ENCODE measurements at places on chromosomes 4 and X.

DNA sequence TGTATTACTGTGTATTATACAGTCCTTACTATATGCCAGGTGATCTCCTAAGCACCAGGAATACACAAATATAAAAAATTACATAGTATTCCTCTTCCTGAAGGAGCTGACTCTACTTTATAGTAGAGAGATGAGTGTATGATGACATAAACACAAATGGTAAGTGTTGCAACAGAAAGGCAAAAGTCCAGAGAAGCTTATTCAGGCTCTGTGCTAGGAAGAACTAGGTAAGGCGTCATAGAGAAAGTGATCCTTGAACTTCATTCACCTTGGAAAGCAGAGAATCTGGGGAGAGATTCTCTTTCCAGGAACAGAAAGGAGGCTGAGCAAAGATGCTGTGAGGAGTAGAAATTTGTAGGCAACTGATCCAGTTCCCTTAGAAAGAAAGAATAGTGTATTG, 115.0 kb upstream of the KCNIP4 start:
- no peak for DNase-seq

GRCh38 chrX:109553862-109554261, 17.2 kb downstream of the NXT2 start:
- no peak for DNase-seq

DNA sequence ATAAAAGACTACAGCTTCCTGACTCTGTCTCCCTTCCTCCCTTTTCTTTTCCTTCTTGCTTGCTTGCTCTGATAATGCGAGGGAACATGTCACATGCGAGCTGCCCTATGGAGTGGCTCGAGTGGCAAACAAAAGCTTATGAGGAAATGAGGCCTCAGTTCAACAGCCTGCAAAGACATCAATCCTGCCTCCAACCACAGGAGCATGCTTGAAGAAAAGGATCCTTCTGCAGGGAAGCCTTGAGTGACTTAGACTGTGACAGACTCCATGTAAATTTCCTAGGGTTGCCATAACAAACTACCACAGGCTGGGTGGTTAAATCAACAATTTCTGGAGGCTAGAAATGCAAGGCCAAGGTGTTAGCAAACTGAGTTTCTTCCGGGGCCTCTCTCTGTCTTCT, 152.5 kb downstream of the NR3C2 start:
- DNase-seq: no peak

- DNase-seq: no peak
These were observed 15.3 kb downstream of the NOP14 start for GRCh38 chr4:2947926-2948325.

GRCh38 chr4:156298230-156298629, 344.6 kb upstream of the CTSO start:
- no peak for DNase-seq

- DNase-seq: no peak
These were observed 393.0 kb downstream of the PPP1R2C start for GRCh38 chrX:42384956-42385355.

GRCh38 chrX:69508610-69509009, 4.5 kb downstream of the NALF2 start:
- no peak for DNase-seq

DNA sequence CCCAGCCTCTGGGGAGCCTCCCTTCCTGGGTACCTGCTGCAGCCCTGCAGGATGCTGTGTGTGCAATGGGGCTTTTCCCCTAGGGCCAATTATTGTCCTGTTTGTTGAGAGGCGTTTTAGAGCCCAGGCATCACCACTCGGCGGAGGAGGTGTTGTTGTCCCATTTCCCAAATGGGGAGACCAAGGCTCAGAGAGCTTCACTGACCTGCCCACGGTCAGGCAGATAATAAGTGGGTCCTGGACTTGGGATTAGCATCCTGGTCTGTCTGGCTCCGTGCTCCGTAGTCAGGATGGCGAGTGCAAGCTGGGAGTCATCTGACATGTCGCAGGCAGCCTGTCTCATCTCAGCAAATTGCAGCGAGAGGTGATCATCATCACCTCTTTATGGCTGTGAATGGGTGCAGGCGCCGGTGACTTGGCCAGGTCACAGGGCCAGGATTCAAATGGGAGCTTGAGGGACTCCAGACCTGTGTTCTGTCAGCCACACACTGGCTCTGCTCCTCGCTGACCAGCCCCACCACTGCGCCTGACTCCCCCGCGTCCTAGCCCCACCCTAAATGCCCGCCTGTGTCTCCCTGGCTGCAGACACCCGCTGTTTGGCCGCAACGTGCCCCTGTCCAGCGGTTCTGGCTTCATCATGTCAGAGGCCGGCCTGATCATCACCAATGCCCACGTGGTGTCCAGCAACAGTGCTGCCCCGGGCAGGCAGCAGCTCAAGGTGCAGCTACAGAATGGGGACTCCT, 16.6 kb downstream of the HTRA3 start:
- no peak for DNase-seq

DNA sequence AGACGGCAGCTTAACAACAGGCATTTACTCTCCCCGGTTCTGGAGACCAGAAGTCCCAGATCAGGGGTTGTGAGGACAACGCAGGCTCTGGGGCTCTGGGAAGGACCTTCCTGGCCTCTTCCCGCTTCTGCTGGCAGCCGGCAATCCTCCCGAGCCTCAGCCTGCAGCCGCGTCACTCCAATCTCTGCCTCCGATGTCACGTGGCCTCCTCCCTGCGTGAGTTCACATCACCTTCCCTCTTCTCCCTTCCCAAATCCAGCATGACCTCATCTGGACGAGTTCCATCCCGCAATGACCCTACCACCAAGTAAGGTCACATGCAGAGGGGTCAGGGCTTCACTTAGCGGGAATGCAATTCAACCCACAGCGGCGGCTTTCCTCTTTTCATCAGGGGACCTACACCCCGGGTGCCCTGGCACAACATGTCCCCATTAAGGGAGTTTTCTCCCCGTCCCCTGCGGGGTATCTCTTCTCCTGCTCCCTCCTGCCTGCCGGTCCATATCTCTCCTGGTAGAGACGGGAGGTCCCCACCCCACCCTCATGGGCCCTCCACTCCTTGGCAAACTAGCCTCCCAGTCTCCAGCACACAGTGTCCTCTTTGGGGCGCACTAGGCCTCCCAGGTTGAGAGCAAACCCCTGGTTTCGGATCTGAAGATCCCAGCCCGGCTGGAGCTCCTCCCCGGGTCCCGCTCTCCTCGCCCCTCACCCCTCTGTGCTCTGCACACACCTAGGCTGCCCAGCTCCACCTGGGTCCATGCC, 25.5 kb downstream of the ABLIM2 start:
- no peak for DNase-seq

- no peak for DNase-seq
These were observed 6.2 kb upstream of the MOB1B start for GRCh38 chr4:70895811-70896491.

GRCh38 chrX:45324941-45325340, 124.3 kb upstream of the DIPK2B start:
- DNase-seq: no peak

DNA sequence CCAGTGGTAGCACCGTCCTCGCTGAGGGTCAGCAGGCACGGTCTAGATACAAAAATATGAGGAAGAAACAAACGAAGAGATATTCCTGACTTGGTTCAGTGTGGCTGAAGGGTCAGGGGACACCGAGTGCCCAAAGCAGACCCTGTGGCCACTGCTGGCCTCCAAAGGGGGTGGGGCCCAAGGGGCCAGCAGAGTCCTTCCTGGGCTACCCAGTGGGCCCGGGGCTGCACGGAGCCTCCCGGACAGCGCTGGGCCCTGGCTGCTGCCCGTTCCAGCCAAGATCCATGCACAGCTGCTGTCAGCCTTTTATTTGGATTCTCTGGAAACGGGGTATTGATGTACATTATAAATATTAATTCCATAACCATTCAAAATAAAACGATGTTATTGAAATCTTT, 20.4 kb downstream of the NELFA start:
- DNase-seq: no peak

GRCh38 chr4:125772680-125773079, 457.9 kb downstream of the FAT4 start:
- no peak for DNase-seq

DNA sequence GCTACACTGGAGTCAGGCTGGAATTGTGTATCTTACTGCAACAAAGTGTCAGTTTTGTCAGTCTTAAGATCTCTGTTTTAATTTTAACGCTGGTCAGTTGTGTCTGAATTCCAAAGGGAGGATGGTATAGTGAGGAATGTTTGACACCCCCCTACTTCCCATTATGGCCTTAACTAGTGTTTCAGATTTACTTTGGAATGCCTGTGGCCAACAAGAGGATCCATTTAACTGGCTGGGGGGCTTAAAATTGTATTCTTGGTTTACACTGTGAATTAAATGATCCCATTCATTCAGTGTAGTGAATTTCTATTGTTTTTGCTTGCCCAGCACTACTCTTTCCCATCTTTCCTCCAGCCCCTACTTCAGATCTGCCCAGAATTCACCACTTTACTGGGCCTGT, 75.8 kb upstream of the IQCM start:
- no peak for DNase-seq

DNA sequence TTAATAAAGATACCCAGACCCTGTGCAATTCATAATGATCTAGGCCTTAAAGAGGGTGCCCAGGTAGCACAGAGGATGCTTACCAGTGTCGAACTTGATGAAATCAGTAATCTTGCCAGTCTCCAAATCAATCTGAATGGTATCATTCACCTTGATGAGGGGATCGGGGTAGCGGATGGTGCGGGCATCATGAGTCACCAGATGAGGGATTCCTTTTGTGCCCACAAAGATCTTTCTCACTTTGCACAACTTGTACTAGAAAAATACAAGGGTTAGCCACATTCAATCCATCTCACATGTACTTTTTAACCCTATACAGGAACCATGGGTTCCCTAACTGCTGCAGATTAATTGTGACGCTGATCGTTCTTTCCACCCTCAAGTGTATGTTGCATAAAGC, 3.3 kb downstream of the RPS4X start:
- DNase-seq: no peak
